Fibroblast of lung (primary cell): ENCODE measurements at places on chromosomes 4 and X. TPM values are rescaled to one million over a fixed set of nuclear protein-coding genes. Genes with fewer than 3 reads are reported as not detected.

- peak overlapping the region; percentile 49 for H3K4me3 ChIP-seq
- peak; percentile 19 for DNase-seq
- H3K27me3 ChIP-seq, result peaks cover 28% of the 10 kb centered on the region
- H3K36me3 ChIP-seq, result no peaks in the 10 kb centered on the region
Measured at GRCh38 chrX:118975831-118976598, 1.6 kb downstream of the LONRF3 start.

DNA sequence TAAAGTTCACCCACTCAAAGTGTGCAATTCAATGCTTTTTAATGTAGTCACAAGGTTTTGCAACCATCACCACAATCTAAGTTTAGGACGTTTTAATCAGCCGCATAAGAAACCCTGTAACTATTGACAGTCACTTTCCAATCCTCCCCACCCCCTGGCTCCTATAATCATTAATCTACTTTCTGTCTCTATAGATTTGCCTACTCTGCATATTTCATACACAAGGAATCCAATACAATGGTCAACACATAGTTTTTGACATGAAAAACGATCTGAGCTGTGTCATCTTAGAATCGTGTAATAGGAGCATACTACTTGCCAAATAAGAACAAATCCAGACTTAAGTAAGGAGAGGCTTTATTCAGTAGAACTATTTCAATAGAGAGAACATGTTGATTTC is 47.6 kb downstream of the ANXA3 start:
- DNase-seq, result no peak
- no peaks in the 10 kb centered on the region for H3K4me1 ChIP-seq

DNA sequence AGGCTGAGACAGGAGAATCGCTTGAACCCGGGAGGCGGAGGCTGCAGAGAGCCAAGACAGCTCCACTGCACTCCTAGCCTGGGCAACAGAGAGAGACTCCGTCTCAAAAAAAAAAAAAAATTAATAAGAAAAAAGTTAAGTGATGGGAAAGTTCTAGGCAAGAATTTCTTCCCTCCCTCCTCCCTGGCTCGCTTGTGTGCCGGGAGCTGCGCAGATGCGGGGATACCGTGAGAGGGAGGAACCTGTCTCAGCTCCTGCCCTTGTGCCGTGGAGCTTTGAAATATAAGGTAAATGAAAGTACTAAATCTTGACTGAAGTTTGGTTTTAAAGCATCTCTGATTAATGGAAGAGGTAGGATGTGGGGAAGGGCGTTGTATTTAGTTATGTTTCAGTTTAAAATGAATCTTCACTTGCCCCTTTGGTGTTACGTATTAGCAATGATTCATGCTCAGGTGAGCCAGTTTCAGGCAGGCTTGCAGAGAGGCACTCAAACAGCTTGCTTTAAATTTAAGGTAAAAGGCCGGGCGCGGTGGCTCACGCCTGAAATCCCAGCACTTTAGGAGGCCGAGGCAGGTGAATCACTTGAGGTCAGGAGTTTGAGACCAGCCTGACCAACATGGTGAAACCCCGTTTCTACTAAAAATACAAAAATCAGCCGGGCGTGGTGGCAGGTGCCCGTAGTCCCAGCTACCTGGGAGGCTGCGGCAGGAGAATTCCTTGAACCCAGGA is 1.4 kb upstream of the UFSP2 start:
- no peak for DNase-seq
- H3K36me3 ChIP-seq, result no peaks in the 10 kb centered on the region
- no peaks in the 10 kb centered on the region for H3K27me3 ChIP-seq

POU3F4 gene
- under 0.01 TPM in 1 of 2 replicates, not detected in the other for total RNA-seq

MSMO1 gene
- 271 and 743 TPM in 2 replicates for total RNA-seq

DNA sequence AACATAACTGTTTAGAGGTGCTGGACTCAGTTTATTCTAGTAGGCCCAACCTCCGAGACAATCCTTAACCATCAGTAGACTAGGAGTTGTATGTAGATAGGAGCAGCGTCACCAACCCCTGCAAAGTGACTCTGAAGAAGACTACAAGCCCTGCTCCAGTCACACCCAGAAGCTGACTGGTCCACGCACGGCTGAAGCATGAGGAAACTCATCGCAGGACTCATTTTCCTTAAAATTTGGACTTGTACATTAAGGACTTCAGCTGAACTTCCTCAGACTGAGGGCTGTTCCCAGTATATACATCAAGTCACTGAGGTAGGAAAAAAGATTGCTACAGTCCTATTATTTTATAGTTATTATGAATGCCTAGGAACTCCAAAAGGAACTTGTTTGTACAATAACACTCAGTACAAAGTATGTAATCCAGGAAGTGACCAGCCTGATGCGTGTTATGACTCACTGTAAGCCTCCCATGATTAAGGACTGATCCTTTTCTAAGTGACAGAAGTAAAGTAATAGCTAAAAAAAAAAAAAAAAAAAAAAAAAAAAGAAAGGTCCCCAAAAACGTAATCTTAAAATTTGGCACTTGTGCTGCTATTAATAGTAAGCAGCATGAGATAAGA is 41.6 kb upstream of the UGT2B7 start:
- no peaks in the 10 kb centered on the region for H3K27me3 ChIP-seq
- H3K4me3 ChIP-seq, result no peak overlapping the region
- DNase-seq, result peak; percentile 63
- H3K27ac ChIP-seq, result no peak overlapping the region
- no peaks in the 10 kb centered on the region for H3K4me1 ChIP-seq
- H3K36me3 ChIP-seq, result no peaks in the 10 kb centered on the region

ZFX gene
- total RNA-seq, result 41.1 and 61.9 TPM in 2 replicates

DNA sequence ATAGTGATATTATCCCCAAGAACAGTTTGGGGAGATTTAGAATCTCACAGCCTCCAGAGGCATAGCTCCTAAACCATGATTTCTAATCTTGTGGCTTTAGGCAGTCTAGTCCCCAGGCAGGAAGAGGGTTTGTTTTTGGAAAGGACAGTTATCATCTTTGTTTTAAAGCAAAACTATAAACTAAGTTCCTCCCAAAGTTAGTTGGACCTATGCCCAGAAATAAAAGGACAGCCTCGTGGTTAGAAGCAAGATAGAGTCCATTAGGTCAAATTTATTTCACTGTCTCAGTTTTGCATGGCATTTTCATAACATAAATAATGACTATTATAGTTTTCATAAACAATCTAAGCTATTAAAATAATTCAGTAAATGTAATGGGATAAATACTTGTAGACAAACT is 120.5 kb downstream of the MAGEC2 start:
- H3K27me3 ChIP-seq, result no peaks in the 10 kb centered on the region
- peak; percentile 22 for DNase-seq
- no peak overlapping the region for H3K27ac ChIP-seq
- no peaks in the 10 kb centered on the region for H3K36me3 ChIP-seq
- H3K4me1 ChIP-seq, result no peaks in the 10 kb centered on the region
- no peak overlapping the region for H3K4me3 ChIP-seq

DNA sequence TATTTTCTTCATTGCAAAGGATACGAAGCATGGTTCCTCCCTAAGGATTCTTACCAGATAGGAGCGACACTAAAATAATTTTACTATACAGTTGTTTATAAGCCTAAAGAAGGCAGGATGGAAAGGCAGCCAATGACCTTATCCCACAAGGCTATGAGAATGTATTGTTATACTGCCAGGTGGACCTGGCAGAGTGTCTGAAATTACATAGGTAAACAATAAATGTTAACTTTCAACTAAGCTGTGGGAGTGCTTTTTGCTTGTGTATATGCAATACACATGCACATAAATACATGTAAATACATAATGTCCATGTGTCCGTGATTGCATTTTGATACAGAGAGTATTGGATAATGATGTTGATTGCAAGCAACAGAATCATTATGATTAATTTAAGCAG is 850.6 kb downstream of the CENPC start:
- no peaks in the 10 kb centered on the region for H3K4me1 ChIP-seq
- DNase-seq, result no peak
- H3K36me3 ChIP-seq, result no peaks in the 10 kb centered on the region
- H3K27me3 ChIP-seq, result no peaks in the 10 kb centered on the region

GRCh38 chr4:169070071-169070894 is 60.2 kb upstream of the CBR4 start:
- H3K4me1 ChIP-seq, result no peaks in the 10 kb centered on the region
- H3K4me3 ChIP-seq, result no peak overlapping the region
- DNase-seq, result no peak
- H3K27me3 ChIP-seq, result no peaks in the 10 kb centered on the region
- H3K27ac ChIP-seq, result no peak overlapping the region

MAGEC3 gene
- not detected in 2 replicates for total RNA-seq

DNA sequence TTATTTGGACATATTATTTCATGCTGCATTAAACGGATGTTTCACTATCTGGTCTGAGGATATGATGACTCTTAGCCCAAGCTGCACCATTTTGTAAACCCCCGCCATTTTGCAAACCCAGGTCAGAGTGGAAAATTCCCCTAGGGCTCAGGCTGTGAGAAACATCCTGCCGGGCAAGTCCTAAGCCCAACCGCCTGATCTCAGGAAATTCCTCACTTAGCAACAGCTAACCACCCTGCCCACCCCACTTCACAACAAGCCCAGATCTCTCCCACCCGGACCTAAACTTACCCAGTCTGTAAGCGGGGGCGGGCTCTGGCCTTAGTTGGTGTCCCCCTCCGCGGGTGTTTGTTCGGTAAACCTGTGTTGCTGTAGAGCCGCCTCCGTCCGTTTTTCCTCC is 2747.1 kb downstream of the PCDH7 start:
- no peaks in the 10 kb centered on the region for H3K4me1 ChIP-seq
- no peaks in the 10 kb centered on the region for H3K36me3 ChIP-seq
- no peak overlapping the region for H3K27ac ChIP-seq
- H3K27me3 ChIP-seq, result no peaks in the 10 kb centered on the region
- H3K4me3 ChIP-seq, result no peak overlapping the region

- no peaks in the 10 kb centered on the region for H3K4me1 ChIP-seq
- DNase-seq, result no peak
- no peak overlapping the region for H3K4me3 ChIP-seq
- no peak overlapping the region for H3K27ac ChIP-seq
- H3K36me3 ChIP-seq, result no peaks in the 10 kb centered on the region
Measured at GRCh38 chr4:86326400-86326799, 33.5 kb downstream of the MAPK10 start.

NAT8L gene
- total RNA-seq, result 0.17 and 0.26 TPM in 2 replicates

DNA sequence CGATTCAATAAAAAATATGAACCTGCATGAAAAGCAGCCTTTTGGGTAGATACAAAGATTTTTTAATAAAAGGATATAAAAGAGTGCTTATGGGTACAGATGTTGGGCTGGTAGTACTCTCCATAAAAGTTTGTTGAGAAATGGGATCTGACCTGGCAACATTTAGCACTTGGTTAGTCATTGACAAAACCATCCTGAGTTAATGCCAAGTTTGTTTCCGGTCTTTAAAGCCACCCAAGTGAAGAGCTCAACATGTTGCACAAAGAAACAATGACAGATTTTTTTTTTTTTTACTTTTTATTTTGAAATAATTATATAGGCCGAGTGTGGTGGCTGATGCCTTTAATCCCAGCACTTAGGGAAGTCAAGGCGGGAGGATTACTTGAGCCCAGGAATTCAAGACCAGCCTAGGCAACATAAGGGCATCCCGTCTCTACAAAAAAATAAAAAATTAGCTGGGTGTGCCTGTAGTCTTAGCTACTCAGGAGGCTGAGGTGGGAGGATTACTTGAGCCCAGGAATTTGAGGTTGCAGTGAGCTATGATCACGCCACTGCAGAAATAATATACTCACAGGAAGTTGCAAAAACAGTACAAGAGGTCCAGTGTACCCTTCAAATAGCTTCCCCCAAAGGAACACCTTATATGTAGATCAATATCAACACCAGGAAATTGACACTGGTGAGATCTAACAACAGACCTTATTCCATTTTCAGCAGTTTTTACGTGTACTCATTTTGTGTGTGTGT is 16.6 kb downstream of the CHST7 start:
- peak; percentile 72 for DNase-seq
- no peak overlapping the region for H3K27ac ChIP-seq
- no peaks in the 10 kb centered on the region for H3K27me3 ChIP-seq
- peaks cover 5% of the 10 kb centered on the region for H3K4me1 ChIP-seq
- no peaks in the 10 kb centered on the region for H3K36me3 ChIP-seq

RIBC1 gene
- total RNA-seq, result 0.77 and 1.3 TPM in 2 replicates

DNA sequence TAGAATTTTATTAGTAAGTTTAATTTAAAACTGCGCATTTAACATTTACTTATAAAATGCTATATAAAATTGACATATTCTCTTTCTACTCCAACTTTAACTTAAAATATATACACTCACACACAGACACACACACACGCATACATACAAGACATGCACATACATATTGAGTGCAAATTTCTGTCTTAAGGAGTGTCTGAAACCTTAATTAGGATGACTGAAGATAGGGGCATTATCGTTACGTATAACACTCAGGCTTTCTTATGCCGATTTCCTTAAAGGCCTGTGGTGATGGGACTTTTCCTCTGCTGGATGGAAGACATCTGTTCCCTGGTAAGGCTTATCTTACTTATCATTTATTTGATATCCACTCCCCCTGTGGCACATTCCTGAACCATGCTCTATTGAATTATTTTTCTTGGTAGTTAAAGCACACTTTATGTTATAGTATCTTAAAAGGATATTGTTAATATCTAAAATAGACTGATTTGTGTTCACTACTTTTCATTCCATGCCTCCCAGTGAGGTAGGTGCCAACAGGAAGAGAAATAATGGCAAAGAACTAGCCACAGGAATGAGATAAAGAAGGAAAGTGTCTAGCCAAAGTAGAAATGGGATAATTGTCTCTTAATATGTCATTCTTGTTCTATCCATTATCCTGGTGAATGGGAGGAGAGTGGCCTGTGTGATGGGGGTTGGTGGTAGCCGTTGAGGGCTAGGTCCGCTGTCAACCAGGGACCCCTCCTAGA is 92.9 kb upstream of the GPRIN3 start:
- H3K4me3 ChIP-seq, result no peak overlapping the region
- no peaks in the 10 kb centered on the region for H3K36me3 ChIP-seq
- peak; percentile 79 for DNase-seq
- no peaks in the 10 kb centered on the region for H3K27me3 ChIP-seq
- no peak overlapping the region for H3K27ac ChIP-seq

PTTG2 gene
- total RNA-seq, result not detected in 2 replicates

CCKAR gene
- under 0.01 and 0.83 TPM in 2 replicates for total RNA-seq

DNA sequence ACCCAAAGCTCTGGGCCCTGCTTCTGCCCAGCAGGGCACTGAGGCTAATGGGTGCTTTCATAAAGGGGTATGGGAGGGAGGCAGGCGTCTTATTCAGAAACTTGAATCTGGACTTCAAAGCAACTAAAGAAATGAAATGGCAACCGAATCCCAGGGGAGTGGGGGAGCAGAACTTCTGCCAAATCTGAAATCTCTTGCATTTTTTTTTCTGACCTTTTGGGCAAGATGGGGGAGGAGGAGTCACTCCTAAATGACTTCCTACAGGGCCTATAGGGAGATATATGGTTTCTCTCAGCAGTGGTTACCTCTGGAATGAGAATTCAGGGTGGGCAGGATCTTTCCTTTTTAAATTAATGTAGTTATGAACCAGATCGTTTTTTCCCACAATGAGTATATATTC is 30.6 kb upstream of the KIAA1210 start:
- no peaks in the 10 kb centered on the region for H3K27me3 ChIP-seq
- H3K4me1 ChIP-seq, result no peaks in the 10 kb centered on the region
- DNase-seq, result no peak
- H3K36me3 ChIP-seq, result no peaks in the 10 kb centered on the region

DNA sequence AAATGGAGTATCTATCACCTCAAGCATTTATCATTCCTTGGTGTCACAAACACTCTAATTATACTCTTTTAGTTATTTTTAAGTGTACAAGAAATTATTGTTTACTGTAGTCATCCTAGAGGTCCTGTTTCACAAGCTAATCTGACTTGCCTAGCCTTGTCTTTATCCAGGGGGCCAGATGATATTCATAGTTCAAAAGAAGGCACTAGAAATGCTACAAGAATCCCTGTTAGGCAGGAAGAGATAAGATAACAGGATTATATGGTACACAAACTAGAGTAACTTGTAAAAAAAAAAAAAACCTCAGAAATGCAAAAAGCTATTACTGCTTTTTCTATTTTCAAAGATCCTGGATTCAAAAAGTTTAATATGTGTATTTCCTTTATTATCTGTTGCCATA is 95.8 kb downstream of the MBNL3 start:
- H3K27ac ChIP-seq, result no peak overlapping the region
- no peak for DNase-seq
- H3K4me3 ChIP-seq, result no peak overlapping the region
- no peaks in the 10 kb centered on the region for H3K36me3 ChIP-seq
- H3K4me1 ChIP-seq, result no peaks in the 10 kb centered on the region
